ENCODE measurements at places on chromosomes 3 and 15.

DNA sequence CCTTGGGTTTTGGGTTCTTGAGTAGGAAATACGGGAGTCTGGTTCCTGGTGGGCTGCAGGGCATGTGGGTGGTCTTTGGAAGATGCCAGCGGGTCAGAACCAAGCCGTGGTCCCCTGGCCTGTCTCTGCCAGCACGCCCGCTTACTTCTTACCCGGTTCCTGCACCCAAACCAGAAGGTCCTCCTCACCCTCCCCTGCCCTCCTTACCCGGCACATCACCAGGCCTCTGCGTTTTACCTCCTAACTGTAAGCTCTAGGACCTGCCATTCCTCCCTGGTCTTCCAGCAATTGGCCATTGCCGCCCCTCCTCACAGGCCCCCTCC, 184.0 kb downstream of the FEZF2 start:
- DNase-seq, result no peak

DNA sequence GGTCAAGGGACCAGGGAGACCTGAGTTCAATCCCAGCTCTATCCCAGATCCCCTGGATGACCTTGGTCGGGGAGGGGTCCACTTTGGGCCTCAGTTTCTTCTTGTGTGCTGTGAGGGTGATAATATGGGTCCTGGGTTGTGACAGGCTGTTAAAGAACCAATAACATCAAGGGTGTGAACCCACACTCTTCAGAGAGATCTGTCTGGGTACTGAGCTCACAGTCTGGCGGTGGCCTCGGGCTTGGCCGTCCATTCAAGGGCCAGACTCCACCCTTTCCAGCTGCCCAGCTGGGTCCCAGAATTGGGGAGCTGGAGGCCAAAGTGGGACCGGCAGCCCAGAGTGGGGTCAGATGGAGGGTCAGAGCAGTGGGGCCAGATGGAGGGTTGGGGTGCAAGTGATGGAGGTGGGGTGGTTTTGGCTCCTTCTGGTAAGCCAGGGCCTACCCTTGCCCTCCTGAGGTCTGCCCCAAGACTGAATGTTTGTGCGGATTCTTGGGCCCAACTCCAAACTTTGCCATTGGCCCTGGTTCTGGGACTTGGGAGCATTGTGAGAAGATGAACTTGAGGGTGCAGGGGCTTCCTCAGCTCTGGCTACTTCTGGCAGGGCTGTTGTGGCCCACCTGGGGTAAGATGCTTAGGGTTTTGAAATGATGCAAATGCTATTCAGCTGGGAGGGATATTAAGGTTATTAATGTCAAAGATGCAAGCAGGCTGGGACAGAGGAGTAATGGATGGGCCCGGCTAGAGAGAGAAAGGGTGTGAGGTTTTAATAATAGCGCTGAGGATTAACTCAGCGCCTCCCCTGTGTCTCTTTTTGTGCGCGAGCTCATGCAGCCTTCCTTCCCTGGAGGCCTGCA, 1.5 kb downstream of the CORO2B start:
- DNase-seq, result no peak

- no peak for DNase-seq
Observed at GRCh38 chr15:99092554-99093172, 12.2 kb upstream of the SYNM start.

DNA sequence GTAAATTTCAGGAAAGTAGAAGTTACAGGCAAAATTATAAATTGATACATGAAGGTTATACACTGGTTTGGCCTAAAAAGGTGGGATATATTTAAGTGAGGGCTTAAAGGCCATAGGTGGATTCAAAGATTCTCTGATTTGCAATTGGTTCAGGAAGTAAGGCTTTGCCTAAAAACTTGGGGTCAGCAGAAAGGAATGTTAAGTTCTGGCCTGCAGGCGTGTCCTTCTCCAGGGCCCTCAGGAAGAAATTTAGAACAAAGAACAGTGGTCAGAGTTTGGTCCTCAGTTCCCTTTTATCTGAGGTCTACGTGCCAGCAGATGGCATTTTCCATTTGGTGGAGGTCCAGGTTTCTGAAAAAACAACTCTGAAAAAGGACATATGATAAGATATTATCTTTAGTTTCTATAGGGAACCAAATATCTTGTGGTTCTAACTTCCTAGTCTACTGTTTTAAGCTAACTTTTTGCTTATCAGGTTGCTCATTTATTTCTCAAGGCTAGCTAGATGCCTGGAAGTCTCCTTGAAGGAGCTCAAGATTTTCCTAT, 40.5 kb downstream of the SCN11A start:
- no peak for DNase-seq

GRCh38 chr3:196186651-196187573, 24.3 kb downstream of the ZDHHC19 start:
- no peak for DNase-seq

DNA sequence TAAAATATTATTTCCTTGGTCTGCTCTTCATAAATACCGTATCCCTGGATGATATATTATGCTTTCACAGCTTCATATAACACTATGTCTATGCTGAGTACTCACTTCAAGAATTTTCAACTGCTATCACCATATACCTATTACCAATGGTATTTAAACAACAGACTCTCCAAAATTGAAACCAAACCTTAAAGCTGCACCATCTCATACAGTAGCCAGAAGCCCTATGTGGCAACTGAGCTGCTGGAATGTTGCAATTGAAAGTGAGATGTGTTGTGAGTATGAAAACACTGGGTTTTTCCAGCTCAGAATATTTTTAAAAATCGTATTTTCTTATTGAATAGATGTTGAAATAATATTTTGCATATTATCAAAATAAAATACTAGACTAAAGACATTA, 130.1 kb upstream of the GOLGA6L6 start:
- no peak for DNase-seq

GRCh38 chr3:159766563-159767185, 222.0 kb upstream of the IL12A start:
- no peak for DNase-seq

DNA sequence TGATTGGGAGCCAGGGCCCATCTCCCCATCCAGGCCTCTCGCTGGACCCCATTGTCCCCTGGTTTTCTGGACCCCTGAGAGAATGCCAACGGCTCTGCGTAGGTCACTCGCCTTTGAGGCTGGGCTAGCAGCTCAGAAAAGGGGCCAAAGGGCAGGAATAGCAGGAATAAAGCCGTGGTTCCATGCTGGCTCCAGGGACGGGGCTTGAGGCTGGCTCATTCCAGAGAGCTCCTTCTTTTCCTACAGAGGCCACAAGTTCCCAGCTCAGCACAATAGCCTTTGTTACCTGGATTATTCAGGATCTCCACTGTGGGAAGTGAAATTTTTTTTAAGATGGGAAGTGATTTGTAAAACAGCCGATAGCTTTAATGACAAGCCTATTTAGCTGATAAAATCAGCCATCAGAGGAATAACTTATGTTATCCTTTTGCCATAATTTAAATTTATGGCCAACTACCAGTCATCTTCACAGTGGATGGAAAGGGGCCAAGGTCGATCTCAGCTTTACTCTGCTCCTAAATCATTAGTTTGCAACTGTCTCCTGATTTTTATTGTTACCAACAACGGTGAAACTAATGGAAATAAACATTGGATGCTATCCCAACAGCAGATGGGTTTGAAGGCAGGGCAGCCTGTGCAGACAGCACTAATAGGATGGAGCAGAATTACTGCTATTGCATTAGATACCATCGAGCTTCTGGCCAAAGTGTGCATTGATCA, 124.3 kb downstream of the TMEM266 start:
- no peak for DNase-seq

- DNase-seq, result no peak
Observed at GRCh38 chr15:88118035-88118434, 138.5 kb downstream of the NTRK3 start.

DNA sequence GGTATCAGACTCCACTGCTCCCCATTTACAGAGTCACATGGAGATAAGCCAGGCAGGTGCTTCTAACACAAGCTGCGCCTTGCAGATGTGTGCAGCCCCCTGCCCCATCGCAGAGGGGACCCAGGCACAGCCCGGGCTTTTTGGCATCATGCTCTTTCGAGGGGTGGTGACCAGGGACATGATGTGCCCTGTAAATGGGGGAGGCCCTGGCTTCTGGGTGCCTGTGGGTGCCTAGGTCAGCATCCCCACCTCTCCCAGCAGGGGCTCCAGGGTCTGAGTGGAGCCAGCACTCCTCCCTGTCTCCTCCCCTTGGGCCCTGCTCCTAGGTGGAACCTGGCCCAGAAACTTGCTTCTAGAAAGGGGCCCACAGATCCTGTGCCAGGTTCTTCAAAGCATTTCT, 15.2 kb downstream of the TRPM1 start:
- DNase-seq, result no peak

Measured in activated T-cell treated with anti-CD3 and anti-CD28 coated beads for 48 hours (primary cell).